ENCODE measurements at places on chromosomes 1 and 21. TPM values are rescaled to one million over a fixed set of nuclear protein-coding genes. Genes with fewer than 3 reads are reported as not detected.
A peak's percentile ranks its signal among the peaks of the same experiment; 100 is the strongest.

GRCh38 chr1:205373022-205373797 lies 16.5 kb upstream of the KLHDC8A start:
- no peaks in the 10 kb centered on the region for H3K36me3 ChIP-seq
- DNase-seq = no peak
- peak overlapping the region; percentile 44 for H3K27ac ChIP-seq
- peaks cover 50% of the 10 kb centered on the region for H3K4me1 ChIP-seq
- no peaks in the 10 kb centered on the region for H3K27me3 ChIP-seq

Gene CCDC28B
- 4.7 TPM for total RNA-seq

Gene ZMYND12
- 1.3 TPM for total RNA-seq

GRCh38 chr1:175572932-175573868 lies 170.2 kb downstream of the TNR start:
- no peak overlapping the region for H3K27ac ChIP-seq
- H3K36me3 ChIP-seq = no peaks in the 10 kb centered on the region
- DNase-seq = peak; percentile 85
- no peaks in the 10 kb centered on the region for H3K27me3 ChIP-seq
- H3K4me3 ChIP-seq = no peak overlapping the region

- H3K27ac ChIP-seq = no peak overlapping the region
- no peaks in the 10 kb centered on the region for H3K4me1 ChIP-seq
- H3K4me3 ChIP-seq = no peak overlapping the region
- no peaks in the 10 kb centered on the region for H3K36me3 ChIP-seq
Measured at GRCh38 chr21:32206631-32207405, 72.0 kb downstream of the MIS18A start.

- no peak overlapping the region for H3K4me3 ChIP-seq
- H3K27ac ChIP-seq = no peak overlapping the region
- no peaks in the 10 kb centered on the region for H3K4me1 ChIP-seq
- no peak for DNase-seq
Measured at GRCh38 chr1:204894031-204894430, 23.4 kb downstream of the NFASC start.

Gene WNT3A
- not detected for total RNA-seq

Gene NVL
- 12.4 TPM for total RNA-seq

GRCh38 chr1:44415013-44415412 lies 10.0 kb downstream of the RNF220 start:
- H3K4me1 ChIP-seq = no peaks in the 10 kb centered on the region
- H3K36me3 ChIP-seq = no peaks in the 10 kb centered on the region
- DNase-seq = no peak

DNA sequence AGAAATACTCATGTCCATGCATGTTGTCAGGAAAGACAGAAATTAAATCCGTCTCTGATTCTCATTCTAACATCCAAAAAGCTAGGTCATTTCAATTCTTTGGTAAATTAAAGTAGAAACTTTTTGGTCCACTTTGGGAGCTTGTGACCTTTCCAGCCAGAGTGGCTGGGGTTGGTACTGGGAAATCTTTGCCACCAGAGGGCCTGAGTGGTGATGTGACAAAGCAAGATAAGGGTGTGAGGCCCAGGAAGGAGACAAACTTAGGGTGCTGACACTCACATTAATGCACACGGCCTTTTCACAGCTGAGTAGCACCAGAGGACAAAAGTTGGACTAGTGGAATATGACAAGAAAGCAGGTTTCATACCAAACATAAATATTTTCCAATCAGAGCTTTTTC lies 144.3 kb downstream of the DNM3 start:
- H3K27ac ChIP-seq = no peak overlapping the region
- no peaks in the 10 kb centered on the region for H3K36me3 ChIP-seq
- no peaks in the 10 kb centered on the region for H3K27me3 ChIP-seq
- no peak overlapping the region for H3K4me3 ChIP-seq

Gene PADI4
- not detected for total RNA-seq

Gene TSEN15
- total RNA-seq = 15.4 TPM

Gene RABGGTB
- 36.1 TPM for total RNA-seq

DNA sequence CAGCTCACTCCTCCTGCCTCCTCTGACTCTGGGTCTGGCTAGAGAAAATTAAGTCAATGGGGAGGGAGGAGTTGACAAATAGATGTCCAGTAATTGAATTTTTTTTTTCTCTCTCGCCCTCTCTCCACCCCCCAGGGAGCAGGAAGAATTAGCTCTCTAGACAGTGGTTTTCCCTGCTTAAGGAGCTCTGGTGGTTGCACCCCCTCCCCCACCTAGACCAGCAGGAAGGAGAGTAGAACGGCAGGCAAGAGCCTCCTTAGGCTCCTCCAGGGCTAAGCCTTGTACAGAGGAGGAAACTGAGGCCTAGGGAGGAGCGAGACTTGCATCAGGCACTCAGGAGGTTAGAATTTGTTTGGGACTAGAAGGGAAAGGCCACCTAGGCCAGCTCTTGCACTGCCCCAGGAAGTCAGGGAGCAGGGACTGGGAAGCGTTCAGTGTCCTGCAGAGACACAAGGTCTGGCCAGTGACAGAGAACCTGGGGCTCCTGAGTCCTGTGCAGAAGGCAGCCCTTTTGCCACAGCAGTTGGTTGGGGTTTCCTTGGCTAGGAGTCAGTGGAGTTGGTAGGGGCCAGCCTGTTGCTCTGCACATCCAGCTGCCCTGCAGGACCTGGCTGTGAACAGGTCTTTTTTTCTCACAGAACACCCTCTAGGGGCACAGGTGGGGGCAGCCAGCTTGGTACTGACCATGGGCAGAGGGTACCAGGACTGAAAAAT lies 49.5 kb upstream of the ACOT11 start:
- DNase-seq = no peak
- H3K4me1 ChIP-seq = no peaks in the 10 kb centered on the region
- no peak overlapping the region for H3K27ac ChIP-seq

DNA sequence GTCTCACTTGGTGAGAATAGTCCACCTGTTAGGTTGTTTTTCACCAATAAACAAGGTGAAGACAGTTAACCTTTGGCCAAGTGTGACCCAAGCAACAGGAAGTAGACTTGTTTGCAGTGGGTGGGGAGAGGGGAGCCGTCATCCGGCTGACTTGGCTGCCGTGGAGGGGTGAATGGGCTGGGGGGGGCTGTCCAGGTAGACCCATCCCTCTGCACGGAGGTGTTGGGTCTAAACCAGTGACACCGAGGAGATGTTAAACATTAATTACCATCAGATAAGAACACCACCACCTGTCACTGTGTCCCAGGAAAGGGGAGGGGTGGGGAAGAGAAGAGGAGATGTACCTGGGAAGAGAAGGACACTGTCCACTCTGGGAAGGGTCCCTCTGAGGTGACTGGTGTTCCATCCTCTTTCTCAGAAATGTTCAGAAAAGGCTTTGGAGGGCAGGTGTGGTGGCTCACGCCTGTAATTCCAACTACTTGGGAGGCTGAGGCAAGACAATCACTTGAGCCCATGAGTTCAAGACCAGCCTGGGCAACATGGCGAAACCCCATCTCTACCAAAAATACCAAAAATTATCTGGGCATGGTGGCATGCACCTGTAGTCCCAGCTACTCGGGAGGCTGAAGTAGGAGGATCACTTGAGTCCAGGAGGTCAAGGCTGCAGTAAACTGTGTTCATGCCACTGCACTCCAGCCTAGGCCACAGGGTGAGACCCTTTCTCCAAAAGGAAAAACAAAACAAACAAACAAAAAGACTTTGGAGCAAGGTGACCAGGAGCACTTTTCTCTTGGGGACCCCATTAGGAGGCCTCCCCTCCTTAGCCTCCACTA lies 6.7 kb upstream of the MYOM3 start:
- no peaks in the 10 kb centered on the region for H3K27me3 ChIP-seq
- no peak overlapping the region for H3K4me3 ChIP-seq
- peak overlapping the region; percentile 83 for H3K27ac ChIP-seq
- DNase-seq = peak; percentile 96

DNA sequence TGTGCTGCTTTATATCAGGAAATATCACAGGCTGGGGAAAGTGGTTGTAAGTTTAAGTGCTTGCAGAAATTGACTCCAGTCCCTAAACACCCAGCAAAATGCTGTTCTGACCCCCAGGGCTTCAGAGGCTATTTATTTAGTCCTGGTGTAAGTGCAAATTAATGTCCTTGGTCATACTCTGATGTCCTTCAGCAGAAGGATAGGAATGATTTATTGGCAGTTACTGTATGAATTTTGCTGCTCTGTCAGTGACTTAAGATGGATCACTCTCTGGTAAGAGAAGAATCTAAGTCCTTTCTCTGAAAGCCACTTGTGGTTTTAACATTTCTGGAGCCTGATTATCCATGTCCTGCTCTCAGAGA lies 21.9 kb downstream of the FAM20B start:
- no peaks in the 10 kb centered on the region for H3K27me3 ChIP-seq
- H3K4me3 ChIP-seq = no peak overlapping the region
- no peaks in the 10 kb centered on the region for H3K4me1 ChIP-seq
- H3K36me3 ChIP-seq = no peaks in the 10 kb centered on the region

DNA sequence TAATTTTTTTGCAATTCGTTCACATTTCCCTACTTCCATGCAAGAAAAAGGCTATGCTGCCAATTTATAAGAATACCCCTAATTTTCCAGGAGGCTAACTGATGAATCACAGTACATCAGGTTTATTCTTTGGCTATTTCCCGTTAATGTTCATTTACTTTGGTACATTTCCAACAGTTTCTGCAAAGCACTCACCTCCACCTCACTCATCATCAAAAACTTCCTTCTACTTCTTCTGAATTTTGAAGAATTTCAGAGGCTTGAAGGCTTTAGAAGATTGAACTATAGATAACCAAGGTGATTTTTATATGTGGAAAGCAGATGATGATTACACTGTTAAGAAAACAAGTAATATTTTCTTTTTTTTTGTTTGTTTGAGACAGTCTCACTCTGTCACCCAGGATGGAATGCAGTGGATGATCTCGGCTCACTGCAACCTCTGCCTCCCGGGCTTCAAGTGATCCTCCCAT lies 60.5 kb upstream of the HP1BP3 start:
- H3K4me3 ChIP-seq = no peak overlapping the region
- DNase-seq = no peak
- H3K4me1 ChIP-seq = no peaks in the 10 kb centered on the region
- H3K36me3 ChIP-seq = peaks cover 3% of the 10 kb centered on the region
- no peaks in the 10 kb centered on the region for H3K27me3 ChIP-seq

DNA sequence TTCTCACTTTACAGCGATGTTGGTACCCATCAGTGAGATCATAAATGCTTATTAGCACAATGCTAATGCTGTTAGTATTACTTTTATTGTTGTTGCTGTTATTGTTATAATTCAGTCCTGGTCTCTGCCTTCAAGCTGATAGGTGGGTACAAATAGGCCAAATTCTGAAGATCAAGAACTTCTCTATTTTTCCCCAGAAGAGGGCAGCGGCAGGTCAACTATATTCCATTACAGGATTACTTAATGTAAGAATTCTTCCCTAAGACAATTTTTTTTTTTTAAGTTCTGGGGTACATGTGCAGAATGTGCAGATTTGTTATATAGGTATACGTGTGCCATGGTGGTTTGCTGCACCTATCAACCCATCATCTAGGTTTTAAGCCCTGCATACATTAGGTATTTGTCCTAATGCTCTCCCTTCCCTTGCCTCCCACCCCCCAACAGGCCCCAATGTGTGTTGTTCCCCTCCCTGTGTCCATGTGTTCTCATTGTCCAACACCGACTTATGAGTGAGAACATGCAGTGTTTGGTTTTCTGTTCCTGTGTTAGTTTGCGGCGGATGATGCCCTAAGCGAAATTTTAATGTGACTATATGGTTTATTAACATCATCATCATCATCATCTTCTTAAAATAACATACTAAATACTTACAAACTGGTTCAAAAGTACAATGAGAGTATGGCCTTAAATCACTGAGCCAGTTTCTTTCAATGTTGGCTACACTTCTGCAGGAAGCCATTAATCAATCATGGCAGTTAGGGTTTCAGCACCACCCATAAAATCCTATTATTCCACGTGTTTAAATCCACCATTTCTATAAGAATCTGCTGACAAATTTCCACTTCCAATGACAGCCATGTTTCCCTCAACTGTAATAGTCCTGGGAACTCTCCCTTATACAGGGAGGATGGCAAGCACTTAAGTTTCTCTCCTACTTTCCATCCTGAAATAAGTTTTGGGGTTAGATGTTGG lies 19.2 kb downstream of the SLC19A2 start:
- H3K36me3 ChIP-seq = no peaks in the 10 kb centered on the region
- H3K27me3 ChIP-seq = no peaks in the 10 kb centered on the region
- H3K4me1 ChIP-seq = no peaks in the 10 kb centered on the region
- H3K4me3 ChIP-seq = no peak overlapping the region

DNA sequence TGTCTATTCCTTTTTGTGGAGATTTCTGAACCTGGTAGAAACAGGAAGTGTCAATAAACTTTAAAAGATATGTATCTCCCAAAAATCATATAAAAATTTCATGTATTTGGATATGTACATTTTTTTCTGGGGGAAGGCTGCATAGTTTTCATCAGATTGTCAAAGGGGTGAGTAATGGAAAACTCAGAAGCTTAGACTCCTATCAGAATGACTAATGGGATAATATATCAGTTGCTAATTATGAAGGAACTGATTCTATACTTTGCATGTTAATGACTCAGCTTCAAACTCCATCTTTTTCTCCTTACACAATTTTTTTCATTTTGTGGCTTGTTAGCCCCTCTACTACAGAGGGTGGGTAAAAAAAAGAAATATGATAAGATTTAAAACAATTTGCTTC lies 55.9 kb downstream of the GON4L start:
- no peaks in the 10 kb centered on the region for H3K4me1 ChIP-seq
- H3K27me3 ChIP-seq = no peaks in the 10 kb centered on the region
- no peak overlapping the region for H3K4me3 ChIP-seq
- no peaks in the 10 kb centered on the region for H3K36me3 ChIP-seq
- H3K27ac ChIP-seq = no peak overlapping the region

Gene EXOSC10
- total RNA-seq = 23.3 TPM

Gene SLAMF9
- total RNA-seq = not detected

Gene WDR47
- 3.8 TPM for total RNA-seq

DNA sequence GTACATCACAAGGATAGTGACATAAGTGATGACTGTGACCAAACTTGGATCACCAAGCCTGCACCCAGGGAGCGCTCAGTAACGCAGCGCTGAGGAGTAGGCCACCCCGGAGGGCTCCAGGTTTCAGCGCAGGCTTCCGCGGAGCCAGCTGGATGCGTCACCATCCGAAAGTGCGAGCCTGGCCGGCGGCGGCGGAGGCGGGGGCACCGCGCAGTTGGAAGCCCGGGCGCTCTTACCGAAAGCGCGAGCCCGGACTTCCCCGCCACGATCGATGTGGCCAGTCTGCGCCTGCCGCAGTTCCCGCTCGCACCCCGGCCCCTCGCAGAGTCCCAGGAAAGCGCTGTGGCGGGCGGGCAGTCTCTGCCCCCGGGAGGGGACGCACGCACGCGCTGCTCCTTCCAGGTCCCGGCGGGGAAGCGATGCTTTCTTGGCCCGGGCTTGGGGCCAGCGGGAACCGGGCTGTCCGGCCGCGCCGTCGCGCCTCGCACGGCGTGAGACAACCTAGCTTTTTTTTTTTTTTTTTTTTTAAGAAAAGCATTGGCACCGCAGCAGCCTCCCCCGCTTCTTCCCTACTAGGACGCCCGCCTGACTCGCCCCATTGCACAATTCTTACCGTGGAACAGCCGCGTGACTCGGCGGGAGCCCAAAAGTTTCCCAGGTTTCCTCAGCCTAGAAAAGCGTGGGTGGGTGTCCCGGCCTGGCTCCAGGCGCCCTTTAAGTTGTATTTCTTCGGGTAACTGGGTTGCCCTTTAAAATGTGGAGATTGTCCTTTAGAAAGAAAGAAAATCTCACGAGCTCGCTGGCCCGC lies 36.4 kb upstream of the JAK1 start:
- H3K27ac ChIP-seq = peak overlapping the region; percentile 94
- H3K36me3 ChIP-seq = no peaks in the 10 kb centered on the region
- peaks cover 3% of the 10 kb centered on the region for H3K4me1 ChIP-seq
- peak overlapping the region; percentile 47 for H3K4me3 ChIP-seq
- peak; percentile 91 for DNase-seq
- H3K27me3 ChIP-seq = no peaks in the 10 kb centered on the region

Measured in pancreas (tissue), 10 donors.